ENCODE measurements at places on chromosomes 1 and 21.

- DNase-seq = no peak
These were observed 28.5 kb downstream of the SLC16A1 start for GRCh38 chr1:112927462-112927990.

GRCh38 chr1:88022516-88022915 lies 661.6 kb upstream of the PKN2 start:
- no peak for DNase-seq

DNA sequence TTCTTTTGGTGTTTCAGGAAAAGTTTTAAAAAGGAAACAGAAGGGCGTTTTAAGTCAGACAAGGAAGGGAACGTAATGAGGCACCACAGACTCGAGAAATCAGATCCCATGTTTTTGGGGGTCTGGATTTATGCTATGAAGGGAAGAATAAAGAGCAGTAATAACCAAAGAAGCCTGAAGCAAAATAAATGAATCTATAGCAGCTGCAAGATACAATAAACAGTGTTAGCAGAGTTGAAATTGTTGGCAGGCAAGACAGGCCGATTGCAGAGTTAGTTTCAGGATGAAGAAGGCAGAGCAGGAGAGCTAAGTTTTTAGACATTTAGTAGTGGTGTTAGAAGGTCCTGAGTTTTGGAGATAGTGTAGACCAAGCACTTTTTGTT lies 425 bp downstream of the DDR2 start:
- DNase-seq = no peak

- DNase-seq = no peak
These were observed 43.4 kb downstream of the RGS2 start for GRCh38 chr1:192852001-192852947.

- no peak for DNase-seq
These were observed 25.5 kb upstream of the C1orf146 start for GRCh38 chr1:92192246-92192645.

DNA sequence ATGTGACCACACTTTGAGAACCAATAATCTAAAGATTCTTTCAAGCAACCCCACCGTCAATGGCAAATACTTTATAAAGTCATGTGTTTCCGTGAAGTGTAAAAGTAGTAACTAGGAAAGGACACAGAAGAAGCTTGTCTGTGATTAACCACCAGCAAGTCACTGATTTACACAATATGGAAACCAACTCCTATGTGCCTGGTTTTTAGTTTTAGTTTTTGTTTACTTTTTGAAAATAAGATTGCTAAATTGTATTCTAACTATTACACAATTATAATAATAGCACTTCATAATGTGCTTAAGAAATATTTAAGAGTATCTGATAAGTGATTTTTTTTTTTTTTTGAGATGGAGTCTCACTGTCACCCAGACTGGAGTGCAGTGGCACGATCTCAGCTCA lies 13.0 kb downstream of the FMO2 start:
- no peak for DNase-seq

DNA sequence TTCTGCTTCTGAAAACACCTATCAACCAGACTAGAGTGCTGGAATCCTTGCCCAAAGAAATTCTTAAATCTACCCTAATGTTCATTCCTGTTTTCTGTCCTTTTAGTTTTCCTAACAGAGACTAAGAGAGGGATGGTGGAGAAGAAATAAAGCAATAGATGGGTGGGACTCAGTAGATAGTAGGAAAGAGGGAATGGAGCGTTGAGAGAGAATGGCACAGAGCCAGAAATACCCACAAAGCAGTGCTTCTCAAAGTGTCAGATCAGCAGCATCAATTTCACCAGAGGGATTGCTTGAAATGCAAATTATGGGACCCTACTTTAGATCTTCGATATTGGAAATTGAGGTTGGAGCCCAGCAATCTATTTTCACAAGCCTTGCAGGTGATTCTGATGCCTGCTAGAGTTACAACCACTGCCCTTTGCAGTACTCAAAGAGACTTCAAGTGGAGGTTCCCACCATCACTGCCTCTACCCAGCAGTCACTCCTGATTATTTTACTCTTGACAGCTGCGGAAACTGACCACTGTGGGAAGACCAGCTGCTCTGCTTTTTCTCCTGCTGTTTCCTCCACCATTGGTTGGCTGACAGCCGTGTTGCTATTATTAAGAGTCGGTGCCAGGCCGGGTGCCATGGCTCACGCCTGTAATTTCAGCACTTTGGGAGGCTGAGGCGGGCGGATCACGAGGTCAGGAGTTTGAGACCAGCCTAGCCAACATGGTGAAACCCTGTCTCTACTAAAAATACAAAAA lies 11.4 kb upstream of the PRPF3 start:
- no peak for DNase-seq

DNA sequence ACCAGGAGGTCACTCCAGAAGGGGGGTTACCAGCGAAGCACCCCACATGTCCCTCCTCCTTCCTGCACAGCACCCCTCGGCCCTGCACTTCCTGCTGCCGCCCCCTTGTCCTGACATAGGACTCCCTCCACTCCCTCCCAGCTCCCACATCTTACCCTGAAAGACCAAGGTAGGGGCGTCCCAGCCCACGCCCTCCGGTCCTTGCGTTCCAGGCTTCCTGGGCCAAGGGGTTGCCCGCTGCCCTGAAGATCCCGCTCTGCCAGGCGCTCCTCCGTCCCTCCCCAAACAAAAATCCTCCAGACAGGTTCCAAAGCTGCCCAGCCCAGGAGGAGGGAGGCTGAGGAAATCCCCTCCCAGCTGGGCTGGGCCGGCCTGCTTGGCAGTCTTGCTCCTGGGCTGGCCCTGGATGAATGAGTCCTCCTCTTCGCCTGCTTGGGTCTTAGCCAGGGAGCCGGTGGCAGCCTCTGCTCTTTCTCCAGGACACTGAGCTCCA lies at the start of gene RHBDL2:
Gene RHBDL2, minus strand, starts transcription at position 304 of the 493 bp plus-strand sequence. CDS start 22,618 bp downstream, outside the sequence.
- DNase-seq = peak; percentile 35

GRCh38 chr1:22295856-22296255 lies 153.0 kb upstream of the WNT4 start:
- DNase-seq = no peak

- DNase-seq = no peak
These were observed 2.7 kb upstream of the HES3 start for GRCh38 chr1:6241107-6241886.

DNA sequence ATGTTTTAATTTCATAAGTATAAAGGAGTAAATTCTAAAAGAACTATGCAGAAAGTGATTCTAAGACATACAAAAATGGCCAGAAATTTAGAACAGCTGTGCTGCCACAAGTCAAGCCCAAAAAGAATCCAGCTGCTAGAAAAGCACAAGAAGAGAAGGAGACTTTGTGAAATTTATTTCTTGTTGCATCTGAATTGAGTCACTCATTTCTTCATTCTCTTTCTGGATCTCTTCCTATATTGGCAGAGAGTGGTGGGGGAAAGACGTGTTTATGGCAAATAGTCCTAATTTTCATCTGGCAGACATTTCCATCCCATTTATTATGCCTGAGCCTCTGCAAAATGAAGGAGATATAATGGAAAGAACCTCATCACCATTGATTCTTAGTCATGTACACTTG lies 139.6 kb upstream of the CTTNBP2NL start:
- DNase-seq = no peak

DNA sequence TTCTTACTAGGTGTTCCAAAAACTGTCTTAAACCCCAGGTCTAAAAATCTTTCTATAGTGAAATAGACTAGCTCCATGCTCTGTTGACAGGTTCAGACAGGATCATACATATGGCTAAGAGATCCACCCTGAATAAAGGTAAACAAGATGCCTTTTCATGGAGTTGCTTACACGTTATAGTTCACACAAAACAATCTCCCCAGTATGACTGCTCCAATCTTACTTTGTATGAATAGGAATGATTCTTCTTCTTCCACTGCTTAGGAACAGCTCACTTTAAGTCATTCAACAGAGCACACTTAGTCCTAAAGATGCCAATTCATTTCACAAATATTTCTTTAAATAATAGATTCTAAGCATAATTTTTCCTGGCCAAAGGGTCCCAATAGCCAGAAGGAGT lies 16.0 kb downstream of the ELK4 start:
- DNase-seq = no peak

DNA sequence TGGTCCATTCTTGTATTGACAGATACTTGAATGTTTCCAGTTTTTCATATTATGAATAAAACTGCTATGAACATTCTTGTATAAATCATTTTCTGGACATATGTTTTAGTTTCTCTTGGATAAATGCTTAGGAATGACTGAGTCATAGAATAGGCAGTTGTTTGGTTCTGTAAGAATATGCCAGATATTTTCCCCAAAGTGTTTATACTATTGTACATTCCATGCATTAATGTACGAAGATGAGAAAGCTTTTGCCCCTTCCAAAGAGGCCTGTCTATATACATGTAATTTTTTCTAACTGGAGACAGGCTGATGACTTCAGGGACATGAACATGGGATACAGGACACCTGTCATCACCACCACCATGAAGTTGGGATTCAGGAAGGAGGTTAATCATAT lies 11.3 kb downstream of the NBPF3 start:
- DNase-seq = no peak

DNA sequence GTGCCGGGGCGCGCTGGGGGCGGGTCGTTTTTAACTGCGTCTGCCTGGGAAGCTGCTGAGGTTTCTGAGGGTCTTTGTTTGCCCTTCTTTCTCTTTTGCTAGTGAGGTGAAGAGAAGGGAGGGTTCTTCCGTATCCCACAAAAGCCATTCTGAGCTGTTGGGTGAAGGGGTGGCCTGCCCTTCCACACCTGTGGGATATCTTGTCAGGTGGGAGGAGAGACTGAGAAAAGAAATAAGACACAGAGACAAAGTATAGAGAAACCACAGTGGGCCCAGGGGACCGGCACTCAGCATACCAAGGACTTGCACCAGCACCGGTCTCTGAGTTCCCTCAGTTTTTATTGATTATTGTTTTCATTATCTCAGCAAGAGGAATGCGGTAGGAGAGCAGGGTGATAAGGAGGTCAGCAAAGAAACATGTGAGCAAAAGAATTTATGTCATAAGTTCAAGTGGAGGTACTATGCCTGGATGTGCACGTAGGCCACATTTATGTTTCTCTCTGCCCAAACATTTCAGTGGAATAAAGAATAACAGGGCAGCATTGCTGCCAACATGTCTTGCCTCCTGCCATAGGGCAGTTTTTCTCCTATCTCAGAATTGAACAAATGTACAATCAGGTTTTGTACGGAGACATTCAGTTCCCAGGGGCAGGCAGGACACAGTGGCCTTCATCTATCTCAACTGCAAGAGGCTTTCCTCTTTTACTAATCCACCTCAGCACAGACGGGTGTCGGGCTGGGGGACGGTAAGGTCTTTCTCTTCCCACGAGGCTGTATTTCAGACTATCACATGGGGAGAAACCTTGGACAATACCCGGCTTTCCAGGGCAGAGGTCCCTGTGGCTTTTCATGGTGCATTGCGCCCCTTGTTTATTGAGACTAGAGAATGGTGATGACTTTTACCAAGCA lies 972 bp downstream of the PGBD2 start:
- DNase-seq = no peak

- no peak for DNase-seq
These were observed 20.3 kb upstream of the CSF1 start for GRCh38 chr1:109890115-109890953.

- DNase-seq = no peak
These were observed 93.7 kb downstream of the NTMT2 start for GRCh38 chr1:170239445-170239844.

DNA sequence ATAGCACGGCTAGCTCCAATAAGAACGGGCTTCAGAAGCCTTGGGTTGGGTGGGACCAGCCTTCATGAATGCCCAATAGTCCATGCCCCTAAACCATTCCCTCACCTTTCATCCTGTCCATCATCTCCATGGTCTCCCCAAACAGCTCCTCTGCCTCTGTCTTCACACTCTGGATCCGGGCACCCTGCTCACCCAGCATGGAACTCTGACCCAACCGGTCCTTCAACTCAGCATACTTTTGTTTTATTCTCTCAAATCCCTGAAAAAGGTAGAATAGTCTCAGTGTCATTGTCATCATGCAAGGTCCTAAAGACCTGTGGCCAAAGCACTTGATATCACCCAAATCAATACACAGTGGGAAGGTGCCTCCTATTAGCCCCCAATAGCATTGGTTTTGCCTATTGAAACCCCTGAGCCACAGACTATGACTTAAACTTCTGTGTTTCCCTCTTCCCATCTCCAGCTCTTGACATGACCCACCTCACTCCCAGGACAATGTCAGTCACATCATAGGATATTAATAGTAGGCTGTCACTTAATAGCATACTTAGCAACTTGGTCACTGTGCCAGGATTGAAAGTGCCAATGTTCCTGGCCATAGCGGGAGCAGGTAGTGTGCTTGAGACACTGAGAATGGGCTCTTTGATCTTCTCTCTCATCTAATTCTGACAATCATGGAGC lies 33.0 kb downstream of the CAMK1G start:
- DNase-seq = no peak

DNA sequence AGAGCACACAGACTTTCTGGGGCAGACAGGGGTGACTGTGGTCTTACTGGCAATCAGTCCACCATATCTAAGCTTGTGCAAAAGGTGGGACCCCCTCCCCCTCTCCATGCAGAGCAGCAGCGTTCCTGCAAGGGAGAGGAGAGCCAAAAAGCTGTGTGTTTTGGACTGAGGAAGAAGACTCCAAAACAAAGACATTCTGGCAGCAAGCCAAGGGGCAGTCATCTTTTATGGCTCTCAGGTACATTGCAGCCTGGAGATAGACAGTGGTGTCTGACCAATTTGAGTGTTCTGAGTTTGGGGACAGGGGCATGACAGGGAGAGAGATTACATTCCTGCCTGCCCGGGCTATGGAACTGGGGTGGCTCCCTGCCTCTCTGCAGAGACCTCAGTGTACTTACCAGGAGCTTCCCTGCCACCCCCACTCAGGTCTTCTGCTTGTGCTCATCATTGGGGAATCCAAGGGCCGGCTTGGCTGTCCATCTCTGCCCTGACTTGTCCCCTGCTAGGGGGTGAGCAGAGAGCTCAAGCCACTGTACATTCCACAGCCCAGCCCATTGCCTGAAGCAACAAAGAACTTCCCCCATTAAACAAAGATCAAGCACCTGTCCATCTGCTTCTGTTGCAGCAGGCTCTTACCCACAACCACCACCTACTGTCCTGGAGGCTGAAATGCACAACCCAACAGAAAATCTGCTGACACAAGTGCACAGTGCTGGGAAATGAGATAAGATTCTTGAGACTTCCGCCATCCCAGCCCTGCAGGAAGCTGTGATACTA lies 131.1 kb downstream of the EVI5 start:
- no peak for DNase-seq

DNA sequence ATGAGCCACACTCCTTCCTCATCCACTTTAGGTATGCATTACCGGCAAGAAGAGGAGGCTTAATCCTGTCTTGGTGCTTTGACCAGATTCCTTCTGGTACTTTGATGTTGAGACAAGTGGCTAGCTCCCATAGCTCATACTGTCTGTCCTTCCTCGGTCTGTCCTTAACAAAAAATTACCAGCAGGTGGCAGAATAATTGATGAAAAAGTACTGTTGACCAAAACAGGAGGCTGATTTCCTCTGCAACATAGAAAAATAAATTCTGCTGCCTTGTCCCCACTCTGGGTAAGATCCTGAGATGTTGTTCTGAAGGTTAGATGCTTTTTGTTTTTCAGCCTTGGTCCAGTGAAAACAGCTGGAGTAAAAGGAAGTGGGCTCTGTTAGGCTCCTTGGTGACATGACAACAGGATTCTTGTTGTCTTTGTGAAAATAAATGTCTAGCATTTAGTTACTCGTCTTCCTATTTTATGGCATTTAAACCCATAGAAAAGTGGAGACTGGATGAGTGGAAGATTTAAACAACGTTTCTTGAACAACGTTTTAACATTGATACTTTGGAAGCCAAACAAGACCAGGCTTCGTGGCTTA lies 11.2 kb upstream of the HJV start:
- no peak for DNase-seq

All from A549 (cell line).